ENCODE measurements at places on chromosomes 11 and 22. TPM values are rescaled to one million over a fixed set of nuclear protein-coding genes. Genes with fewer than 3 reads are reported as not detected.

Gene SLC25A18
- 0.53 TPM for total RNA-seq

Gene MYRF
- total RNA-seq, result 12.7 TPM

Gene MS4A12
- total RNA-seq, result not detected

Gene ZNF70
- total RNA-seq, result 9.0 TPM

Gene DDTL
- 2.5 TPM for total RNA-seq

Gene DEUP1
- 0.29 TPM for total RNA-seq

Gene APOA1
- 29.8 TPM for total RNA-seq

All from metanephros (tissue), 2 donors.